ENCODE measurements at places on chromosomes 6 and 20. TPM values are rescaled to one million over a fixed set of nuclear protein-coding genes. Genes with fewer than 3 reads are reported as not detected.
A peak's percentile ranks its signal among the peaks of the same experiment; 100 is the strongest.

DNA sequence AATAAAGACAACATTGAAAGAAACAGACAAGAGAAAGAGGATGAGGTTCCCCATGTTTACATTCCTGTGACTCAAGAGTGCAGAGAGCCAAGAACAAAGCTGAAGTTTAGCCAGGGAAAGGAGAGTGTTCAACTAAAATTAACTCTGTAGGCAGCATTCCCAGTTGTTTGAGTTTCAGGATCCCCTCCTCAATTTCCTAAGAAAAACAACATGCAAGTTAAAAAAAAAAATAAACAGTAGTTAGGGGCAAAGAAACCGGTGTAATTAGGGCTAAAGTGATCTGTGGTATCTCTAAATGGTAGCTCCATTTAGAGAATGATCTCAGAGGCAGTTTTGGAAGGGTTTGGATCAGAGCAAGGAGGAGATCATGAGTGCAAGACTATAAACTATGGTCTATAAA lies 30.9 kb upstream of the RAB23 start:
- H3K36me3 ChIP-seq, result no peaks in the 10 kb centered on the region
- peak overlapping the region; percentile 82 for H3K27ac ChIP-seq
- DNase-seq, result no peak
- H3K4me3 ChIP-seq, result no peak overlapping the region

- H3K4me3 ChIP-seq, result no peak overlapping the region
- H3K4me1 ChIP-seq, result peaks cover 10% of the 10 kb centered on the region
- no peak overlapping the region for H3K27ac ChIP-seq
- DNase-seq, result no peak
These were observed 19.3 kb upstream of the NCR2 start for GRCh38 chr6:41315943-41316620.

DNA sequence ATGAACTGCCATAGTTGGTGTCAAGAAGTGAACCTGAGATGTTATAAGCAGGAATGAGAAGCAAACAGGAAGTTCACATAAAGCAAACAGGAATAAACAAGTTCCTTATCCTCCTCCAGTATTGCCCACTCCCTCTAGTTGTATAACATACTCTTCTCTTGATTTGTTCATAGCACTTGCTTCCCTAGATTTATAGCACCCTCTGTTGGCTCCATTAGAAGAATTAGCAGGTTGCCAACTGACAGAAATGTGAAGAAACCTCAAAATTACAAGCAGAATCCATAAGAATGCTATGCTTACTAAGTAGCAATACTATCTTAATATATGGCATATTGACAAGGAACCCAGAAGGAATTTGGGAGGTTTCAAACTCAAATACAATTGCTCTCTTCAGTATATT lies 195.4 kb downstream of the TBX18 start:
- no peak overlapping the region for H3K27ac ChIP-seq
- H3K4me1 ChIP-seq, result no peaks in the 10 kb centered on the region
- H3K36me3 ChIP-seq, result no peaks in the 10 kb centered on the region
- H3K27me3 ChIP-seq, result no peaks in the 10 kb centered on the region

GRCh38 chr6:73073238-73073637 lies 152.1 kb downstream of the KHDC1L start:
- no peaks in the 10 kb centered on the region for H3K36me3 ChIP-seq
- DNase-seq, result no peak
- H3K4me1 ChIP-seq, result no peaks in the 10 kb centered on the region
- no peak overlapping the region for H3K27ac ChIP-seq
- H3K27me3 ChIP-seq, result no peaks in the 10 kb centered on the region

DNA sequence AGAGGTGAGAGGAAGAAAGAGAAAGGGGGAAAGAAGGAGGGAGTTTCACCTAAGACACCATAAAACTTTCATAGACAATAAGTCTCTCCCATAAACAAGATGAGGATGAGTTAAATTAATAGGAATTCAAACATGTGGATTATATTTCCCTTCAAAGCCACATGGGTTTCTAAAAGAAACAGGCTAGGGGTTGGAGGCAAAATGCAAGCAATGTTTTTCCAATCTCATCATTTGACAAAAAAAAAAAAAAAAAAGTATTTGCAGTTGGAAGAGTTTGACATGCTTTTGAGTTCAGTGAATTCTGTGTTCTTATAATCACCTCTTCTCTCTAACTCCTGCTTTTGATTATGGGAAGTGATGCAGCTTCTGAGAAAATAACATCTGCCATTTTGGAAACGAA lies 286.5 kb upstream of the PRND start:
- H3K4me3 ChIP-seq, result no peak overlapping the region
- H3K27me3 ChIP-seq, result no peaks in the 10 kb centered on the region
- no peaks in the 10 kb centered on the region for H3K4me1 ChIP-seq
- DNase-seq, result no peak
- no peaks in the 10 kb centered on the region for H3K36me3 ChIP-seq

DNA sequence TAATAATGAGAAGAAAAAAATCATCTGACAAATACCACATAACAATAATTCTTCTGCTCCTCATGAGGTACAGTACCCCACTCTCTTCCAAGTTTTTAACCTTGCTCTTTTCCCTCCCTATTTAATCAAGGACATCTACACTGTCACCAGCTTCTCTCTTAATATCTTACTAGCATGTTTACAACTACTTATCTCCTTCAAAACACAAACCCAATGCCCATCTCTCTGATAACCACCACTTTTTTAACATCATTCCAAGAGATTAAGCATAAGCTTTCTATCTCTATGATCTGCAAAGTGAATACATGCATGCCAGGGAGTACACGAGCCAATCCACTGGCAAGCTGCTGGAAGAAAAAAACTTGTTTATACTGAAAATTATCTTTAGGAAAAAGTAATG lies 10.3 kb downstream of the CEP85L start:
- peaks cover 41% of the 10 kb centered on the region for H3K4me1 ChIP-seq
- no peak for DNase-seq
- H3K4me3 ChIP-seq, result no peak overlapping the region
- no peak overlapping the region for H3K27ac ChIP-seq

DNA sequence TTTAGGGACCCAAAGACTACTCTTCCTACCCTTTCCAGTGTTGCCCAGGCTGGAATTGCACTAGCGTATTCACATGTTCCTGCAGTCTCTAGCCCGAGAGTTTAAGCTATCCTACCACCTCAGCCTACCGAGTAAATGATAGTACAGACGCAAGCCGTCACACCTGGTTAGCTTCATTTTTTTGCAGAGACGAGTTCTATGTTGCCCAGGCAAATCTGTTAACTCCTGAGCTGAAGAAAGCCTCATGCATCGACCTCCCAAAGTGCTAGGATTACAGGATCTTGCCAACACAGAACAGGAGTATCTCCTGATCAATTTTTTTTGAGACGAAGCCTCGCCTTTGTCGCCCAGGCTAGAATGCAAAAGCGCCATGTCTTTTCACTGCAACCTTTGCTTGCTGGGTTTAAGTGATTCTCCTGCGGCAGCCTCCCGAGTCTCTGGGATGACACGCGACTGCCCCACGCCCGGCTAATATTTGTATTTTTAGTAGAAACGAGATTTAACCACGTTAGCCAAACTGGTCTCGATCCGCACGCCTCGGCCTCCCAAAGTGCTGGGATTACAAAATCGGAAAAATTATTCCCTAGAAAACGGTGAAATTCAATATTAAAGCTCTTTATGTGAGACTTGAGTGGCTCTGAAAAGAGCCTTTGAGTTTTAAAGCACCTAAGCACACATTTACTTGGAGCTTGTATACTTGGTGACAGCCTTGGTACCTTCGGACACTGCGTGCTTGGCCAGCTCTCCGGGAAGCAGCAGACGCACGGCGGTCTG lies 128.5 kb downstream of the HFE start:
- H3K27me3 ChIP-seq, result no peaks in the 10 kb centered on the region
- peak overlapping the region; percentile 90 for H3K27ac ChIP-seq
- no peaks in the 10 kb centered on the region for H3K36me3 ChIP-seq
- H3K4me3 ChIP-seq, result peak overlapping the region; percentile 56
- H3K4me1 ChIP-seq, result peaks cover 30% of the 10 kb centered on the region

AVP gene
- not detected for total RNA-seq

VWA7 gene
- total RNA-seq, result 0.40 TPM

GRCh38 chr6:5630636-5631035 lies 369.3 kb downstream of the FARS2 start:
- H3K27ac ChIP-seq, result no peak overlapping the region
- no peaks in the 10 kb centered on the region for H3K4me1 ChIP-seq
- no peaks in the 10 kb centered on the region for H3K36me3 ChIP-seq
- H3K4me3 ChIP-seq, result no peak overlapping the region

ALDH8A1 gene
- 1.2 TPM for total RNA-seq

DNA sequence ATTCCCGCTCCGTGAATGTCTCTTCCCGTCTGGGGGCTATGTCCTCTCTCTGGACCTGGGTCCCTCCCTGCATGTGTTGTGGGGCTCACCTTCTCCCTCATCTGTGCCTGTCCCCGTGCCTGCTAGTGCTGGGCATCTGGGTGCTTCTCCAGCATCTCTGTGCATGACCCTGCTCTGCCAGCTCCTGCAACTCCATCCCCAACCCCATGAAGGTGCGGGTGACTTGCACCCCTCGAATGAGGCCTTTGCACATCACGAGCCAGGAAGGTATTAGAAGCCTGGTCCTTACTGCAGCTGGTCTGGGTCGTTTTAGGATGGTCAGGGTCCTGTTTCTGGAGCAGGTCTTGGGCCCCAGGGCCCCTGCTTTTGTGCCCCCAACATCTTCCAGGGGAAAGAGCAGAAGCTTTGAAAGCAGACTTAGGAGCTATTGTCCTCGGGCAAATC lies 109.7 kb downstream of the AGPAT4 start:
- DNase-seq, result no peak
- H3K27ac ChIP-seq, result no peak overlapping the region
- H3K4me3 ChIP-seq, result no peak overlapping the region
- peaks cover 24% of the 10 kb centered on the region for H3K4me1 ChIP-seq

IL17F gene
- total RNA-seq, result not detected

- no peak overlapping the region for H3K4me3 ChIP-seq
- DNase-seq, result no peak
- no peak overlapping the region for H3K27ac ChIP-seq
- H3K4me1 ChIP-seq, result no peaks in the 10 kb centered on the region
- no peaks in the 10 kb centered on the region for H3K27me3 ChIP-seq
These were observed 273.0 kb downstream of the TFAP2A start for GRCh38 chr6:10141746-10142443.

- no peaks in the 10 kb centered on the region for H3K27me3 ChIP-seq
- no peaks in the 10 kb centered on the region for H3K4me1 ChIP-seq
These were observed 128.5 kb upstream of the SALL4 start for GRCh38 chr20:51930775-51931174.

WFDC10B gene
- 0.69 TPM for total RNA-seq

DNA sequence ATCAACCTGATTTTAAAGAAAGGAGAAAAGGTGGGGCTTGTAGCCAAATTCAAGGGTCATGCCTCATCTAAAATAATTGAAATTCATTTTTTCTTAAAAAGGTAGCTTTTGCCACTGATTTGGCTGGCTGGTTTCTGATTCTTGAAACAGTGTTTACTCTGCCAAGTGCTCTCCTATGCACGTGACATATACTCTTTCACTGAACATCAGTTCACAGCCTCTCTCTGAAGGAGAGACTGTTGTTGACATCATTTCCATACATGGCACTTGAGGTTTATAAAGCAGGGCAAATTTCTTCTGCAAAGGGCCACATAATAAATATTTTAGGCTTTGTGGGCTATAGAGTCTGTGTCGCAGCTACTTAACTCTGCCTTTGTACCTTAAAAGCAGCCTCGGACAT lies 40.4 kb upstream of the DOK5 start:
- no peaks in the 10 kb centered on the region for H3K36me3 ChIP-seq
- no peaks in the 10 kb centered on the region for H3K27me3 ChIP-seq
- DNase-seq, result no peak
- no peaks in the 10 kb centered on the region for H3K4me1 ChIP-seq

GRCh38 chr20:25478889-25479568 lies 71.6 kb downstream of the GINS1 start:
- H3K36me3 ChIP-seq, result peaks cover 4% of the 10 kb centered on the region
- H3K27me3 ChIP-seq, result no peaks in the 10 kb centered on the region

GRCh38 chr20:48282591-48283228 lies 497.4 kb upstream of the SULF2 start:
- H3K27ac ChIP-seq, result no peak overlapping the region
- H3K4me1 ChIP-seq, result peaks cover 41% of the 10 kb centered on the region
- no peaks in the 10 kb centered on the region for H3K36me3 ChIP-seq
- no peak for DNase-seq
- no peaks in the 10 kb centered on the region for H3K27me3 ChIP-seq
- no peak overlapping the region for H3K4me3 ChIP-seq

GRCh38 chr20:3660262-3661059 lies 2.7 kb downstream of the GFRA4 start:
- H3K4me3 ChIP-seq, result peak overlapping the region; percentile 39
- H3K36me3 ChIP-seq, result no peaks in the 10 kb centered on the region
- no peaks in the 10 kb centered on the region for H3K27me3 ChIP-seq
- no peak overlapping the region for H3K27ac ChIP-seq

PRDM13 gene
- not detected for total RNA-seq

DNA sequence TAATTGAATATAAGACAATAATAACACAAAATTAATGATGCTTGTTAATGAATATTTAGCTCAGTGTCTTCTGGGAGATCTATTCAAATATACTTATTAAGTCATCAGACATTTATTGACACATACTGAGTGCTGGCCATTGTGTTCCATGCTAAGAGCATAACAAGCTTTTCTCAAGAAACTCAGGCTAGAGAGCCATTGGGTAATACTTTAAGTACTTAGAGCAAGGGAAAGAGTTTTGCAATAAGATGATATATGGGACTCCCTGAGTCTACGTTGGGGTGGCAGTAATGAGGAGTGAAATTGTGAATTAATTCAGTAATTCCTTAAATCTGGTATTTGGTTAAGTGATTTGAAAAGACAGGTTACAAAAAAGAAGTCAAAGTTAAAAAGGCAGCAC lies 11.1 kb downstream of the TMEM200A start:
- no peaks in the 10 kb centered on the region for H3K36me3 ChIP-seq
- no peak overlapping the region for H3K4me3 ChIP-seq
- no peak for DNase-seq
- H3K27me3 ChIP-seq, result no peaks in the 10 kb centered on the region
- no peaks in the 10 kb centered on the region for H3K4me1 ChIP-seq

GRCh38 chr20:23205611-23206041 lies 119.5 kb upstream of the CD93 start:
- H3K4me1 ChIP-seq, result peaks cover 38% of the 10 kb centered on the region
- no peaks in the 10 kb centered on the region for H3K27me3 ChIP-seq
- peak; percentile 92 for DNase-seq
- H3K4me3 ChIP-seq, result no peak overlapping the region

Measured in esophagus muscularis mucosa (tissue), 4 donors.